Lower lobe of right lung (tissue), 2 donors: ENCODE measurements at places on chromosomes 2 and 18. TPM values are rescaled to one million over a fixed set of nuclear protein-coding genes. Genes with fewer than 3 reads are reported as not detected.

DNA sequence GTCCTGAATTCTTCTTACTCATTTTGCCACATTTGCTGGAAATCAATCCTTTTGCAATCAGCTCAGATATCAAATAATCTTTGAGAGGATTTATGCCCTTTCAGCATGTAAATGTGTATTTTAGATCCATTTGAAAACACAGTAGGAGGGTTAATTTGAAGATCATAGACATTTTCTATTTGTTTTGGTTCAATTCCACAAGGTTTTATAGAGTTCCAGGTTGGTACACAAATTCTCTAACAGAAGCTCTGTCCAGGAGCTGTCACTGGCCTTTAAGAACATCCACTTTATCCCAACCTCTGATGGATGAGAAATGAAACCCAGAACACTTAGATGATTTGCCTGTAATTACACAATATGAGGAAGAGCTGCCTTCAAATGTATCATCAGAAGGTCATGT lies 157.3 kb upstream of the CHAC2 start:
- no peak for DNase-seq
- no peaks in the 10 kb centered on the region for H3K4me1 ChIP-seq
- H3K27ac ChIP-seq: no peak overlapping the region
- no peaks in the 10 kb centered on the region for H3K27me3 ChIP-seq
- H3K36me3 ChIP-seq: no peaks in the 10 kb centered on the region
- no peak overlapping the region for H3K4me3 ChIP-seq

GRCh38 chr2:107989445-107989844 lies 3.1 kb downstream of the SLC5A7 start:
- no peaks in the 10 kb centered on the region for H3K36me3 ChIP-seq
- no peak overlapping the region for H3K4me3 ChIP-seq
- no peak for DNase-seq
- H3K4me1 ChIP-seq: no peaks in the 10 kb centered on the region
- H3K27me3 ChIP-seq: peaks cover 27% of the 10 kb centered on the region
- no peak overlapping the region for H3K27ac ChIP-seq

DNA sequence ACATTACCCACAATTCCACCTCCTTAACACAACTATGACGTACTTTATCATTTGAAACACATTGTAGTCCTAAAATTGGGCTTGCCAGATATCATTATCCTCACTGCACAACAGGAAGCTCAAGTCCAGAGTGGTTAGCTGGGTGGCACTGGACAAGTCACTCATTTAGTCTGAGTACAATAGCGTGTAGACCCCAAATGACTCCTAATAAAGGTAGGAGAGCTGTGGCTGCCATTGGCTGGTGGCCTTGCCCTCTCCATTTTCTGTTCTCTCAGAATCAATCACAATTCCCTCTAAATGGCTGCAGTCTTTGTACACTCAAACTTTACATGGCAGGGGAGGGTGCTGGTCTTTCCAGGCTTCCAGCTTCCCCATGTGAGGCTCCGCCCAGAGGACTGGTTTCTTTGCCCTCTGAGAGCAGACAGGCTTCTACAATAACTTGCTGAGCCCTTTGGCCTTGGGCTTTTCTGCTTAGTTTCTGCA lies 11.7 kb downstream of the PSTPIP2 start:
- no peak overlapping the region for H3K4me3 ChIP-seq
- no peak overlapping the region for H3K27ac ChIP-seq
- no peaks in the 10 kb centered on the region for H3K27me3 ChIP-seq
- H3K4me1 ChIP-seq: no peaks in the 10 kb centered on the region
- H3K36me3 ChIP-seq: no peaks in the 10 kb centered on the region
- no peak for DNase-seq

The TMEM163 gene
- 31.9 TPM for total RNA-seq

The GLB1L gene
- 12.6 TPM for total RNA-seq
